ENCODE measurements at places on chromosomes 4 and X.

DNA sequence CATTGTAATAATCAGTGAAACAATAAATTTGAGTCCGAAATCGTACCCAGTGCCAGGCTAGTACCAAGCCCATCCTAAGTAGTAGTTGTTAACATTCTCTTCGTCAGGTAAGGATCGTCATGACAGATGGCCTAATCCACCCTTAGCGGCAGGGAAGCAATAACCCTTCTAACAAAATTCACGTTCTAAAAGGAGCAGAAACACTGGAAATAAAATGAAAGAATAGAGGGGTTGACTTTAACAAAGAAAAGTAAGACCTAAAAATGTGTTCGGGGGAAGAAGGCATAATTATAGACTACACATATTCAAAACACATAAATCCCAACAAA is 142.7 kb downstream of the CPEB2 start:
- DNase-seq = no peak

DNA sequence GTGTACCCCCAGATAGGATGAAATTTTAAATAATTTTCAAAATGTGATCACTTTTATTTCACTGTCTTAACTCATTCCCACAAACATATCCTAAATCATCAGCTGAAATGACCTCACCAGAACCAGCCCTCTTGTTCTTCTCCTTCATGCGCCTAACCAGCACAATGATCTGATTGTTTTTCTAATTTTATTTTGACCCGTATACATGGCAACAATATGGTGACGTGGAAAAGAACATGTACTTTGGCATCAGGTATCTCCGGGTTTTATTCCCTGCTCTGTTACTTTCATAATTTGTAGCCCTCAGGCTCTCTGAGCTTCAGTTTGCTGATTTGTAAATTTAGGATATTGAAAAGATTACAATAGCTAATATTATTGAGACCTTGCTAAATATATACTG is 562.4 kb upstream of the ZFP42 start:
- no peak for DNase-seq

DNA sequence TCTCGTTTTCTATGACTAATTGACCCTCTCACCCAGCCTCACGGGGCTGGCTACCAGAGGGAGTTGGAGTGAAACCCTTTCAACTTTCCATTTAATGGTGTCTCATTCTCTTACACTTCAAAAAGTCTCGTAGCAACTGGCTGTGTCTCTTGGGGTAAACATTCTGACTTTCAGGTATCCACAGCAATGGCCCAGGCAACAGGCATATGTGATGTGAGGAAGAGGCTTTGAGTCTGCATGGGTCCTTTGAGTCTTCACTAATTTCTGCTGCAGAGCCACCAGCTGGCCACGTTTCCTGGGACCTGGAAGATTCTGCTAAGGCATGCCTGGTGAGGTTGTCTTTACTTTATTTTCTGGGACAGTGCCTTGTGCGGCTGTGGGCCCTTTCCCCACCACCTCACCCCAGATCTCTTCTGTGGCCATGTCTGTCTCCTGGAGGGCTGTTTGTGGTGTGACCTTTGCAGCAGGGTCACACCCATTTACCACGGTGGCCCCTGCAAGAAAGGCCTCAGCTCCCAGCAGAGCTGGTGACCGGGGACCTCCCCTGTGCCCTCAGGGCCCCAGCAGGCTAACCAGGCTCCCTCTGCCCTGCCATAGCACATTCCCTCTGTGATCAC is 112.5 kb upstream of the FRG1 start:
- DNase-seq = no peak

- no peak for DNase-seq
Measured at GRCh38 chr4:94525993-94526728, 74.4 kb downstream of the PDLIM5 start.

DNA sequence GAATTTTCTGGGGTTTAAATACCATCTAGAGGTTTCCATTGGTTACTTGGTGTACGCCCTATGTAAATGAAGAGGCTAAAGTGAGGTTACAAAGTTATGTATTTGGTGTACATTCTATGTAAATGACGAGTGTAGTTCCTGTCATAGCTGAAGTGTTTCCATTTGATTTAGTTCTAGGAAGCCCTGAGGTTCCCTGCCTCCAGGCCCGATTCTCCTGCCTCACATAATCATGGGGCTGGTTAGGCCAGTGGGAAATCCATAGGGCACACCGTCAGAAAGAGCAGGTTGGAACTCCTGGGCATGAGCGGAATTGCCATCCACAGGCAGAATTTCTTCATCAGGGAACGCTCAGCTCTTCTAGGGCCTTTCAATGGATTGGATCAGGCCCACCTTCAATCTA is 24.2 kb upstream of the HOPX start:
- DNase-seq = no peak

GRCh38 chr4:158681629-158682028 is 9.5 kb downstream of the ETFDH start:
- no peak for DNase-seq

GRCh38 chrX:34656842-34657725 is at the start of gene TMEM47:
Gene TMEM47, minus strand, starts transcription at chrX:34657285. Its CDS starts 256 bp downstream, at chrX:34657029.
- DNase-seq = no peak

DNA sequence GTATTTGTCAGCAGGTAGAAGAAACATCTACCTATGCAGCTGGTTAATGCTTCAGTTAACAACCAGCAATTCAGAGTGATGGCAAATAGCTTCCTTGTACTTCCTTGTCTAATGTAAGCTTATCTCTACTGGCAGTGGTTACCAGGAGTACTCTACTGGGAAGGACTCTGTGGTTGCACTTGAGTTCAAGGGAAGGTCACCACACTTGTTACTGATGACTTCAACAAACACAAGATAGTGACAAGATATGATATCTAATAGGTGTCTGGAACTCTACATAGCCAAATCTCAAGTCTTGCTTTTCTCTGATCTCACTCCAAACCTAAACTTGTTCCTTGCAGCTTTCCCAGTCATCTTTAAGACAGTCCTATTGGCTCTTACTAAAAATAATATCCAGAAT is 1644.9 kb upstream of the TENM3 start:
- no peak for DNase-seq

GRCh38 chr4:186151499-186151898 is 39.9 kb upstream of the CYP4V2 start:
- DNase-seq = no peak

DNA sequence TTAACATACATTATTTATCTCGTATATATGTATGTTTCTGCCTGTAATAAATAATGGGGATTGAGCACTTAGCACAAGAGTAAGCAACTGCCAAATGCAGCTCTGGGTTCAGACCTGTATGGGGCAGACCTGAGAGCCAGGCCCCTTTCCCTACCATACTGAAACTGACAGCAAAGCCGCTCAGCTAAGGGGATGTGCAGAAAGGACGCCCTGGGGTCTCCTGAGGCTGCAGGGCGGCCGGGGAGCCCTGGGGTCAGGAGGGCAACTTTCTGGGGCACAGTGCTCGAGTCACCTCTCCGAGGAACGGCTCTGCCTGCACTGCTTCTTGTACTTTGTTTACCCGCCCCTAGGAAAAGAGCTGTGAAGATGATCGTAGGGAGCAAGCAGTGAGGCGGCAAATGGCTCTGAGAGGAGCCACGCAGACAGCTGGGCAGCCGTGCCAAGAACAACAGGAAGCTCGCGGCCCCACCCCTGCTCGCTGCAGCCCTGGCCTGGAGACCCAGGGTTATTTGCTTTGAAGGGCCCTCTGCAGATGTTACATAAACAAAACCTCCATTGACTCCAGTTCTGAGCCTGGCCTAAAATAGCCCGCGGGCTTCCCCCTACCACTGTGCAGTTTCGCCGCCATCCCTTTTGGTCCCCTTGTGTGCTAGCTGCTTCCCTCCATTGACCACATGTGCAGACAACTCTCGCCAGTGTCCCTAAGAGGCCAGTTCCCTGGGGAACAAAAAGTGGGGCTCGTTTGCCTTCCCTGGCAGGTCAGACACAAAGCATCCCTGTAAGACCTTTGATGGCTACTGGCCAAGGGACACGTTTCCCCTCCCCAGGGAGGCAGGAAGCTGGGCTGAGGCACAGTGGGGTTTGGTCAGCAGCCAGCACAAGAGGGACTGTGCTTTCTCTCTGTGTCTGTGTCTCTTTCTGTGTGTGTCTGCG is 111.3 kb upstream of the LNX1 start:
- DNase-seq = no peak

DNA sequence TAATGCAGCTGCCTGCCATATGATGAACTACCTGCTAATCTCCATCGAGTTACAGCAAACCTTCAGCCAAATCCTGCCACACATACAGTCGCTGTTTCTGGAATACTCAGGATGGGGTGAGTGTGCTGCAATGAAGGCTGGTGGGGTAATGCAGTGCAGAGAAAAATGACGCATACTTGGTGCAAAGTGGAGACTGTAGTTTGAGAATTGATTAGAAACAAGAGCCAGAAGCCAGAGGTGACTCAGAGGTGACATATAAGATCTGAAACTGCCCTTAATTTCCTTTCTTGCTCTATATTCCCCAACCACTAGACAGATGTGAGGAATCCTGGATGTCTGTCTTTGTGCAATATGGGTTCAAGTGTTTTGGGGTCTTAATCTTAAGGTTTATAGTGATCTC is 22.0 kb downstream of the C4orf54 start:
- DNase-seq = no peak

GRCh38 chr4:160175064-160175643 is 1072.3 kb downstream of the RAPGEF2 start:
- DNase-seq = no peak

GRCh38 chr4:25662306-25662705 is 6.7 kb downstream of the SLC34A2 start:
- DNase-seq = no peak

DNA sequence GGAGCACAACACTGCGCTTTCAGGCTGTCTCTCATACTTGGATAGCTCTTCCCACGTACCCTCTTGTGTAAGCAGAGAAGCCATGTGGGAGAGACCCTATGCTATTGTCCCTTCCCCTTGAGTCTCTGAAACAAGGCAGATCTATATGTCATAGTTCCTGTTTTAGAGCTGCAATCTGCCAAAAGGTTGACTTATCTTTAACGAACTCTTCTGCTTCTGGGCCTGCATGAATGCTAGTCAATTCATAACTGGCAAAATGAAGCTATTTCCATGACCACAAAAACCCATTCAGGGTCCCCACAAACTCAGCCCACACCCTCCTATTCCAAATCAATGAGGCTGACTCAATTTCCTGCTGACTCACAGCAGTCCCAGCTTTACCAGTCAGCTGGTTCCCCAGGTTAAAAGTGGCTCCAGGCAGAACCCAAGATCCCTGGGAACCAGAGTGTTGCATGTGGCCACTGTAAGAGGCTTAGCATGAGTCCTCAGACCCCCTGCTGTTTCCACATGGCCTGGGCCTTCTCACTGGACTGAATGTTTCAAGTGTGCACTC is 25.3 kb upstream of the SOD3 start:
- peak; percentile 90 for DNase-seq

DNA sequence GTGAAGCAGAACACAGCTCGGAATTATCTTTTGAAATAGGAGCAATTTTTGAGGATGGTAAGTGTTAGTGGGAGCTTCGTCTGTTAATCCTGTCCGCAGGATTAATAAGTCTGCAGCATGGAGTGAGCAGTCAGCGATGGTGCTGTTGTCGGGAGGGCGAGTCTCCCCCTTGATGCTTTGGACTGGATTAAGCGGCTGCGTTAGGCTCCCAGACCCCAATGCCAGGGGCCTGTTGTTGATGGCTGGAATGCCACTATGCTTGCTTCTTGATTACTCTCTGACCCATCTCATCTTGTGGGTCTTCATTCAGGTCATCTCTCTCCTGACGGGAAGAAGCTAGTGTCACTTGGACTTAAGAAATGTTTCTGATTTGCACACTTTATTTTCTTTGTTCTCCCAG is 332.6 kb downstream of the ARHGAP10 start:
- DNase-seq = no peak

DNA sequence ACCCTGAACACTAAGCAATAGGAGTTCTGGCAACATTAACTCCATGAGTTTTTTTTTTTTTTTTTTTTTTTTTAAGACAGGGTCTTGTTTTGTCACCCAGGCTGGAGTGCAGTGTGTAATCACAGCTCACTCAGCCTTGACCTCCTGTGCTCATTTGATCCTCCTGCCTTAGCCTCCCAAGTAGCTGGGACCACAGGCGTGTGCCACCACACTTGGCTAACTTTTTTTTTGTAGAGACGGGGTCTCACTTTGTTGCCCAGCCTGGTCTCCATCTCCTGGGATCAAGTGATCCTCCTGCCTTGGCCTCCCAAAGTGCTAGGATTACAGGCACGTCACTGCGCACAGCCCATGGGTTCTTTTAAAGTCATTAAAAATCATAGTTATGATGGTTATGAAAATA is 5.1 kb downstream of the RHOH start:
- DNase-seq = no peak

DNA sequence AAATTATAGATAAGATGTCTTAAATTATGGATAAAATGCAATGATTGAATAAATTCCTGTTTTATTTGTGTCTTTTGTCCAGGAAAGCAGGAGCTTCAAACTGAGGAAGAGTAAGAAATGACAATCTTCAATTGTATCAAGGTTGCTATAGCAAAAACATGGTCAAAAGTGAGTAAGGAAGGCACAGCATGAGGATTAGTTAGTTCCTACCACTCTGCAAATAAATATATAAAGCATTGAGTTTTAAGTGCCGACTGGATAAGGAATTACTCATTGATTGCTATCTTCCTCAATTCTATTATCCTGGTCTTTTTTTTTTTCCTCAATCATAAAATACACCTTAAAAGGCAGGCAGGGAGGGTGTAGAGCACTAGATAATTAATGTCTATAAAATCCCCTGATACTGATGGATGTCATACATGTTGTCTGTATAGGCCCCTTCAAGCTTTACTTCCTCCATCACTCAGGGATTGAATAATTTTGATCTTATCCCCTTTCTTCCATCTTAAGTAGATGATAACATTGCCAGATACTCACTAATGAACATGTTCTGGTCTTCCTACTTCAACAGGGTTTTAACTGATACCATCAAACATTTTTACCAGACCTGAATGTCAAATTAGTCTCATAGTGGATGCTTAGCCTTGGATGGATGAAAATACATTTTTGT is 86.6 kb downstream of the MID1 start:
- no peak for DNase-seq

Measured in retinal pigment epithelial cell (primary cell).